ENCODE measurements at places on chromosomes 1 and 21. TPM values are rescaled to one million over a fixed set of nuclear protein-coding genes. Genes with fewer than 3 reads are reported as not detected.

The TTLL7 gene
- total RNA-seq: 15.5 TPM

The CD101 gene
- 0.66 TPM for total RNA-seq

- no peak for DNase-seq
Observed at GRCh38 chr1:22886211-22886610, 86.5 kb downstream of the LACTBL1 start.

The CDK18 gene
- total RNA-seq: 14.3 TPM

GRCh38 chr1:208837242-208837641 lies 593.1 kb upstream of the PLXNA2 start:
- no peak for DNase-seq

The IVL gene
- not detected for total RNA-seq

- no peak for DNase-seq
Observed at GRCh38 chr1:198212675-198213074, 55.9 kb downstream of the NEK7 start.

- no peak for DNase-seq
Observed at GRCh38 chr1:43473463-43473862, 19.7 kb upstream of the HYI start.

The SLC45A1 gene
- 1.4 TPM for total RNA-seq

GRCh38 chr1:184222652-184223052 lies 164.2 kb upstream of the C1orf21 start:
- peak; percentile 70 for DNase-seq

- DNase-seq: no peak
Observed at GRCh38 chr1:30928171-30928570, 19.6 kb upstream of the SDC3 start.

GRCh38 chr1:45393718-45394302 lies 53.6 kb upstream of the MUTYH start:
- DNase-seq: no peak

- no peak for DNase-seq
Observed at GRCh38 chr21:16323596-16323995, 593.8 kb downstream of the USP25 start.

DNA sequence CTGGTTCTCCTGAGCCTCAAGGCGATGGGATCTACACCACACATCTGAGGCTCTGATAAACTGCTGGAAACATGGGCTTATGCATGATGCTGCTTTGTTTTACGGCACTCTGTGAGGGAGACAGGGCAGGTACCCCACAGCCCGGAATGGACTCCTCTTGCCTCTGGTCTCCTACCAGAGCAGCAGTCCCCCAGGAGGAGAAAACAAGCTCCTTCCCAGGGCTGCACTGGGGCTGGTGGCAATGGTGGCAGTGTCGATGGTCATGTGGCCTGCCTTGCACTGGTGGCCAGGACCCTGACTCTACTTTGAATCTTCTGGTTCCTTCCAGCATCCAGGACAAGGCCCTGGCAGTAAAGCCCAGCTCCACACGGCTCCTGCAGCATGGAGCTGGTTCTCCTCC lies 79.4 kb downstream of the TOMM20 start:
- DNase-seq: no peak

The RIPPLY3 gene
- not detected for total RNA-seq

GRCh38 chr1:150753416-150753815 lies 12.2 kb downstream of the CTSS start:
- no peak for DNase-seq

The CSMD2 gene
- 0.16 TPM for total RNA-seq

DNA sequence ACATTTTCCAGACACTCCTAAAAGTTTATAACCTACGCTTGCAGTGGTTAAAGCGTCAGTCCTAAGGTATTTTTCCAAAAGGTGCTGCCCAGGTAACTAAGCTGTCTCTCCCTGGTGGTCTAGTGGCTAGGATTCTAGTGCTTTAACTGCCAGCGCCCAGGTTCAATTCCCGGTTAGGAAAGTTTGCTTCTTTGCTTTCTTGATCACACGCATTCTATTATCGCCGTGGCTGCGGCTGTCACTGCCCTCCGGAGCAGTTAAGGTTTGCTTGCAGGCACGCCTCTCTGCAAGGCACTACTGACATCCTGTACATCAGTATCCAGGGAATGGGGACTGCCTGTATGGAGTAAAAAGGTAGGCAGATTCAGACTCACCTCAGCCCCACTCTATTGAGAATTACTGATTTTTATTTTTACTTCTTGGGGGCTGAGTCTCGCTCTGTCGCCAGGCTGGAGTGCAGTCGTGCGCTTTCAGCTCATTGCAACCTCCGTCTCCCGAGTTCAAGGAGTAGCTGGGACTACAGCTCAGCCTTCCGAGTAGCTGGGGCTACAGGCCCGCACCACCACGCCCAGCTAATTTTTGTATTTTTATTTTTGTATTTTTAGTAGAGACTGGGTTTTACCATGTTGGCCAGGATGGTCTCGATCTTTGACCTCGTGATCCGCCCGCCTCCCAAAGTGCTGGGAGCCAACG lies 53.2 kb upstream of the CFAP126 start:
- DNase-seq: no peak

- no peak for DNase-seq
Observed at GRCh38 chr1:51504806-51505525, 14.1 kb downstream of the EPS15 start.

GRCh38 chr1:238223076-238223640 lies 332.4 kb upstream of the ZP4 start:
- DNase-seq: no peak

Data from sigmoid colon (tissue), 7 donors.